Activated naive CD4-positive, alpha-beta T cell (primary cell): ENCODE measurements at places on chromosomes 1 and 21.

- DNase-seq, result no peak
Observed at GRCh38 chr1:8374356-8374755, 56.4 kb downstream of the SLC45A1 start.

DNA sequence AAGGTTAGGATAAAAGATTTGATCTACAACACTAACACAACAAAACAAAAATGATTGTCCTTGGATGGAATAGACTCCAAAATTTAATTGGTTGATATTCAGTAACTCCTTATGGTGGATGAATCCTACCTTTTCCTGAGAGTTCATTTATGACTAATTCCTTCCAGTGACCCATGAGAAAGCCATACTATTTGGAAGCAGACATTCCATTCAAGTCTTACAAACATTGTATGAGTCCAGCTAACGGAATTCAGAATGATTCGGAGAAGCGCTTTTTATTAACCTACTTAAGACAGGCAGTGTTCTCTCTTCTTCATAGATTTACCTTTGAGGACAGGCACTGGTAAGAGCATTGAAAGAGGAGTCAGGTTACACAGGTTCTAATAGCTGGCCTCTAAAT, 155.6 kb upstream of the ZNF648 start:
- DNase-seq, result no peak

- no peak for DNase-seq
Observed at GRCh38 chr1:232377494-232377770, 252.5 kb downstream of the SIPA1L2 start.

DNA sequence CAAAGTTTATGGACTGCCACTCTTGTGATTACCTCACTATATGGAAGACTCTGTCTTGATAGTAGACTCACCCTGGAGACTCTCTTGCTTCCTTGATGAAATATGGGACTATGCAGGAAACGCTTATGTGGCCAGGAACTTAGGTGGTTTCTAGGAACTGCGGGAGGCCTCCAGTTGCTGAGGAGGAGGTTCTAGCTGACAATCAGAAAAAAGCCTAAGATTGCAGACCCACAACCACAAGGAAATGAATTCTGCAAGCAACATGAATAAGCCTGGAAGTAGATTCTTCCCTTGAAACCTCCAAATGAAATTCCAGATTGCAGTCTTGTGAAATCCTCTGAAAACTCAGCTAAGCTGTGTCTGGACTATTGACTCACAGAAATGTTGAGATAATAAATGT, 88.9 kb upstream of the COL11A1 start:
- DNase-seq, result no peak

GRCh38 chr1:18549106-18549505, 68.4 kb downstream of the KLHDC7A start:
- no peak for DNase-seq

- no peak for DNase-seq
Observed at GRCh38 chr1:3116560-3116959, 47.6 kb downstream of the PRDM16 start.

DNA sequence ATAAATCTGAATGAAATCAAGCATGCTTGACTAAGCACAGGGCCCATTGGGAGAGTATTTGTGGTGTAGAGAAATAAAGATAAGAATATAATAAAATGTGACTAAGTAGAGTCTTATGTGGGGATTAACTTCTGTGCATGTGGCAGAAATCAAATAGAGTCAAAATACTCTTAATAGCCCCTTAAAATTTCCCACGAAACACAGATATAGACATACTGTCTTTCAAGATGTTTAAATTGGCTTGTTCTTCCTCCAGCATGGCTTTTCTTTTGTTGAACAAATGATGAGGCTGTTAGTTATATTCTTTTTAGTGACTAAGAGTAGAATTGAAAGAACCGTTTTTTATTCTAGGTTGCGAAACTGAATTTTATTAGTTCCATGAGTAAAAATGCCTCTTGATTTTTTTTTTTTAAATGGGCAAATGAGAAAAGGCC, 112.3 kb downstream of the RPS6KC1 start:
- DNase-seq, result no peak
